Left renal pelvis (tissue), 4 donors: ENCODE measurements at places on chromosomes 13 and 19. TPM values are rescaled to one million over a fixed set of nuclear protein-coding genes. Genes with fewer than 3 reads are reported as not detected.
A peak's percentile ranks its signal among the peaks of the same experiment; 100 is the strongest.

GRCh38 chr13:42569576-42570344 lies 4.2 kb upstream of the TNFSF11 start:
- no peak for DNase-seq

GRCh38 chr13:21637296-21637695 lies 33.3 kb upstream of the MICU2 start:
- no peak for DNase-seq

Gene HNRNPL
- 362 TPM for polyA plus RNA-seq

Gene ZNF600
- 10.3 TPM for polyA plus RNA-seq

DNA sequence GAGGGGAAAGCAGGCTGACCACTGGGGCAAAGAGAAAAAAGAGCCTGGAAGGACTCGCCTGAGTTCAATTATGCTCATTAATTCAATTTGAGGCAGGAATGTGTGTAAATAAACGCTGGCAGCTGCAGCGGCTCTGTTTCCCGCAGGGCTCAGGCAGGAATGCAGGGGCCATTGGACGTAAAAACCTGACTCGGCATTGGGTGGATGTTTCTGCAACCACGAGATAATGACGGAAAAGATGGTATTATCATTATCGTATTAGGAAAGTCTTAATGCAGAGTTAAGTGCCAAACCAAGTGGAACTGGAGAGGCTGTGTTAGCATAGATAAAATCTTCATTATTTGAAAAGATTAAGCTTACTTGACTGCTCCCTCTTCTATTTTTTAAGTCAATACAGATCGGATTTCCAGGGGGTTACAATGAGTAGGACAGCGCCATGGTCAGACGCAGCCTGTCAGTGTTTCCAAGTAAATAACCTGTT lies 169.8 kb downstream of the SHISA2 start:
- peak; percentile 64 for DNase-seq

DNA sequence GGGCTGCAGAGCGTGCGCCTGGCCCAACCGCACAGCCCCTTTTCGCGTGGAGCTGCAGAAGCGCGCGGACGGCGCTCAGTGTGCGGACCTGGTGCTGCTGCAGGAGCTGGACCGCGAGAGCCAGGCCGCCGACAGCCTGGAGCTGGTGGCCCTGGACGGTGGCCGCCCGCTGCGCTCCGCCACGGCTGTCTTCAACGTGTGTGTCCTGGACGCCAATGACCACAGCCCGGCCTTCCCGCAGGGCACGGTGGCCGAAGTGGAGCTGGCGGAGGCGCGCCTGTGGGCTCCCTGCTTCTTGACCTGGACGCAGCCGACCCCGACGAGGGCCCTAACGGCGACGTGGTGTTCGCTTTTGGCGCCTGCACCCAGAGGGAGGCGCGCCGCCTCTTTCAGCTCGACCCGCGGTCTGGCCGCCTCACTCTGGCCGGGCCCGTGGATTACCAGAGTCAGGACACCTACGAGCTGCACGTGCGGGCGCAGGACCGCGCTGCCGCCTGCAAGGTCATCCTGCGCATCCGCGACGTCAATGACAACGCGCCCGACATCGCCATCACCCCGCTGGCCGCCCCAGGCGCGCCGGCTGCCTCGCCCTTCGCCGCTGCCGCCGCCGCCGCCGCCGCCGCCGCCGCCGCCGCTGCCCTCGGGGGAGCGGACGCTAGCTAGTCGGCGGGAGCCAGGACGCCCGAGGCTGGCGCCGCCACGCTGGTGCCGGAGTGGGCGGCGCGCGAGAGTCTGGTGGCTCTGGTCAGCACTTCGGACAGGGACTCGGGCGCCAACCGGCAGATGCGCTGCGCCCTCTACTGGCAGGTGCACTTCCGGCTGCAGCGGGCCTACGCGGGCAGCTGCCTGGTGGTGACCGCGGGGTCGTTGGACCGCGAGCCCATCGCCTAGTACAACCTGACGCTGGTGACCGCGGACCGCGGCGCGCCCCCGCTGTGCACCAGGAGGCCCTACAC lies 172.2 kb downstream of the OLFM4 start:
- peak; percentile 31 for DNase-seq

DNA sequence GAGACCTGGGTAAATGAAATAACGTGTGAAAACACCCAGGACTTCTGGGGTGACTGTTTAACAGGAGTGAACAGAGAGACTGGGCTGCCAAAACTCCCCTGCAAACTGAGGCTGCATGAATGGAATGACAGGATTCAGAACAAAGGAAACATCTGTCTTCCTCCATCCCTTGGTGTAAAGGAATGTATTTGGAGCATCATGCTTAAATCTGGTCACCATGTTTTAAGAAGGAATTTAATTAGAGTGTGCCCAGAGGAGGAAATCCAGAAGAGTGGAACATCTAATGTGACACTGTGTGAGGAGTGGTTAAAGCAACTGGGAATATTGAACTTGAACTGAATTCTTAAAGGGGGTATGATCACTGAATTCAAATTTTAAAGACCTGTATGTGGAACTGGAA lies 437.2 kb downstream of the LIG4 start:
- no peak for DNase-seq

DNA sequence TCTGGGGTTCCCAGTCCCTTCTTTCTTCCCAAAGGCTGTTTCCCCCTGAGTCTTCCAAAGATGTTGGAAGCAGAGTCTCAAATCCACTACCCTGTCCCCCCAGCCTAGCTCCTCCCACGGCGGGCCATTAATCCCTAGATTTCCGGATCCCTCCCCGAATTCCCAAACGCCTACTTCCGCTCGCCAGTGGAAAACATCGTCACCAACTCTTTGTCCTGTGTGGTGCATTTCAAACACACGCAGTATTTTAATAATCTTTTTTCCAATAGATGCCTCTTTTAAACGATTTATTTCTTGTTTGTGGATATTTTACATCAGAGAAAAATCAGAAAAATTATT lies 610 bp downstream of the ZNF791 start:
- peak; percentile 70 for DNase-seq

DNA sequence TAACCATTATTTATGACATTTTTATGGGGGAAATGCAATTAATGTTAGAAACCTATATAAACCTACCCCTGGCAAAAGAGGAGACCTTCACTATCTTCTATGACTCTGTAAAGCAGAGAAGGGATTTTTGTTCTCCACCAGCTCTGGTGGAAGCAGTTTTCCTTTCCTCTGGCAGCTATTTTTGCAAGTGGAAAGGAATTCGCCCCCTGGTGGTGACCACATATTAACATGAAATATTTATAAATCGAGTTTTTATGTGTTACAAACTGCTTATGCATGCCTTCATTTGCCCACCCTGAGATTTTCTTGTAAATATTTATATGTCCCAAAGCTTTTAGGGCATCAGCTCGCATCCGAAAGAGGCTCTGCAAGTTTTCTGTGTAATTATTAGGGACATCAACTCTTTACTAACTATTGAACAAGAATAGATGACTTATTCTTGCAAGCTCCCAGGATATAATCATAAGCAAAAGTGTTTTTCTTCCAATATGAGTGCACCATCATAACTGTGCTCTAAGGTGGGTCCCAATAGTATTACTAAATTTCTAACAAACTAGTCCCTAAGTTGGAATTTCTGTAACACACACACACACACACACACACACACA lies 62.4 kb downstream of the SERTM1 start:
- peak; percentile 20 for DNase-seq

Gene POLR2E
- polyA plus RNA-seq = 154 TPM

DNA sequence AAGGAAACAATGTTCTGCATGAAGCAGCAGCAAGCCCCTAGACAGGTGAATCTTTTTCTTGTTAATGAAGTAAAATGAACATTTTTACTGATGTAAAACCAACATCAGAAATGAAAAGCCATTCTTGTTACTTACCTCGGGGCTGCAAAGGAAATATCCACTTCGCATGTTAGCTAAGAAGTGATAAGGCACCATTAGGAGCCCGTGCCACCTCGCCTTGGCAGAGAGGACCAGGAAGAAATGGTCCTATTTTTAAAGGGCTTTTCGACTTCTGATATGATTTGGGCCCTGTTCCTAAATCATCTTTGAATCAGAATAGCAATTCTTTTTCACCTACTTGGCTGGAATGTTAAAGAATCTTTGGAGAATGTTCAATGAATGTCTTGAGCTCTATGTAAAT lies 183.2 kb downstream of the OXGR1 start:
- no peak for DNase-seq

DNA sequence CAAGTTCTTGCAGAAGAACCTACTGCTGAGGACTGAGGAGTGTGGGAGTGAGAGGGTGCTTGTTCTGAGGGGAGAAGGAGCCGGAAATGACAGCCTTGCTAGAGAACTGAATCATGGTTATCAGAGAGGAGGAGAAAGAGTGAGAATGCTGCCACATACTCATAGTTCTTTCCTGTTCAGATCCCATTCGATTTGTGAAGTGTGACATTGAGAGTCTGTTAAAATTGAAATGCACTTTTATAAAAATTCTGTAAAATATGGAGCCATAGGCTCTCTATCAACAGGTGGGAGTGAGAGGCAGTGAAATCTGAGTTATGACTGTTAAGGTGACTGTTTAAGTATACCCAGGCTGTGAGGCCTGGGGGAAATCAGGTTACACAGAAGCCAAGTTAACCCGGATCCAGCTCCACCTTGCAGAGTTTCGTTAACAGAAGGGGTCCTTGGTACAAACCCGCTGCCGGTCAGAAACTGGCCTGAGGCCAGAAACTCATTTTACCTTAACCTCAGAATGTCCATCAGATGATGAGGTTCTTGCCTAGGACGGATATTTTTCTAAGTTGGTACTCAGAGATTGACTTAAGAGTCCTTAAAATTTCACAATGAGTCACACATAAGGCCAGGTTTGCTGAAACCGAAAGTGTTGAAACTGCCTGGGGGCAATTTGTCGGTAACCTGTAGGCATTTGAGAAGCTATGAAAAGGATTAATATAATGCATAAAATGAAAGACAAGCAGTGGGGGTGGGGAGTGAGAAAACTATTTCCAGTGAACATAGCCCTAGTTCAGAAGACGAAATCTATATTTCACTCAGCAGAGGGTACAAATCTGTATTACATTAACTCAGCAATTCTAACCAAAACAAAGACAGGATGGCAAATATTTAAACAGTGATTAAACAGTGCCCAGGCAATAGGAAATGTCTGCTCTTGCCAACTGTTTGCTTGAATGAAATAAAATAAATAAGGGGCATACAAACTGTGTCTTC lies 350.5 kb downstream of the KCNRG start:
- DNase-seq = no peak

Gene TBC1D4
- 62.7 TPM for polyA plus RNA-seq

DNA sequence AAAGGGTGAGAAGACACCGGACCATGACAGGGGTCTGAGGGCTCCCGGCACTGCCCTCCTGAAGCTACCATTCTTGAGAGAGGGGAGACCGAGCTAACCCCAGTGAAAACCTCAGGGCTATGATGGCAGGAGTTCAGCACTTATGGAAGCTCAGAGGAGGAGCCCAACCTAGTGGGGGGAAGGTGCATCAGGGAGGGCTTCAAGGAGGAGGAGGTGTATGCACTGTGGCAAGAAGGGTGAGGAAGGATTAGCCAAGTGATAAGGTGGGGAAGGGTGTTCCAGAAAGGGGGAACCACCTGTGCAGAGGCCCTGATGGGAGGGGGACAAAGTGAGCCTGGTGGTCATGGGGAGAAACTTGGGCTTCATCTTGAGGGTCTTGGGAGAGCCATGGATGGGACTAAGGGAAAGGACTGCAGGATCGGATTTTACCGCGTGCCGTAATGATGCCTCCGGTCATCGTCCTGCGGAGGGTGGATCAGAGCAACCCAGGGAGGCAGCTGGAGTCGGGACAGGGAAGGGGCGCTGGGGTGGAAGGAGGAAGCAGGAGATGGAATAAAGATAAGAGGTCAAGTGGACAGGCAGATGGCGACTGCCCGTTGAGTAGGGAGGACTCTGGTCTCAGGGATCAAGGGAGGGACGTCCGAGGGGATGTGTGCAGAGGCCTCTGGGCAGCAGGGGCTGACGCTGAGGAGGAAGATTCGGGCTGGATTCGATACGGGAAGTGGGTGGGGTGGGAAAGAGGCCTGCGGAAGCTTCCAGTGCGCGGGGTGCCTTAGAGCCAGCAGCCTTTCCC lies 13.3 kb upstream of the PSMD8 start:
- DNase-seq = no peak

Gene KLHL1
- polyA plus RNA-seq = 0.04 TPM

GRCh38 chr13:21986602-21987001 lies 315.7 kb downstream of the FGF9 start:
- peak; percentile 12 for DNase-seq

GRCh38 chr13:86445206-86445605 lies 646.0 kb upstream of the SLITRK6 start:
- DNase-seq = no peak
